RKO (cell line): ENCODE measurements at places on chromosomes 6 and 20.

GRCh38 chr20:42556575-42556974 lies 633.1 kb downstream of the PTPRT start:
- no peak for DNase-seq

DNA sequence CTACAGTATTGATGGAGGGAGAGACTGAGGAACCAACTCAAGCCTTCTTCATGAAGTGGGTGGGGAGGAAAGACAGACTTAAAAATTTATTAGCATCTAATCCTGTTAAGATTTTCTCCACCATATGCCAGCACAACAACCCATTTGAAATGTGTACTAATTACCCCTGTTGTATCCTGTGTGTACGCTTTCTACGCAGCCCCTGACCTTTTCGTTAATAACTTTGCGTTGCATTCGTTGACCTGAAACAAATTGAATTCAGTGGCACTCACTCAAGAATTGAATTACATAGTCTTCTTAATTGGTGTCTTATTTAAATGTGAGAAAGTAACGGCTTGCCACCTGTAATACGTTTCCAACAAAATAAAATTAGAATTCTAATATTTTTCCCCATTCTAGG lies 113.9 kb downstream of the LINC00237 start:
- DNase-seq = no peak

GRCh38 chr6:157980288-157981131 lies 1.2 kb upstream of the SYNJ2 start:
- DNase-seq = no peak

GRCh38 chr6:142294679-142295078 lies 7.1 kb upstream of the ADGRG6 start:
- DNase-seq = no peak

GRCh38 chr20:20732641-20733040 lies 20.2 kb upstream of the RALGAPA2 start:
- no peak for DNase-seq

DNA sequence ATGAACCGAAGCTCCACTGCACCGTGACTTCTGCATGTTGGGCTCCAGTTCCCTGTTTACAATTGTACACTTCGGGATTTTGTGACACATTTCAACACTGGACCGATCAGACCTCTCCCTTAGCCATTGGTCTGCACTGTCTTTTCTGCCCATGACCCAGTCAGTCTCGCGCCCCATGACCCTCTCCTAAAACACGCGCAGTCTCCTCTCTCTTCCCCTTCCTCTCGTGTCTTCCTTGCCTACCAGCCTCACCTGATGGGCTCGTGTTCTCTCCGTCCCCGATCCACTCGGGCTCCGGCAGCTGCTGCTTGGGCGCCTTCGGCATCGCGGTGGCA lies 535 bp upstream of the ABCF1 start:
- peak; percentile 47 for DNase-seq

DNA sequence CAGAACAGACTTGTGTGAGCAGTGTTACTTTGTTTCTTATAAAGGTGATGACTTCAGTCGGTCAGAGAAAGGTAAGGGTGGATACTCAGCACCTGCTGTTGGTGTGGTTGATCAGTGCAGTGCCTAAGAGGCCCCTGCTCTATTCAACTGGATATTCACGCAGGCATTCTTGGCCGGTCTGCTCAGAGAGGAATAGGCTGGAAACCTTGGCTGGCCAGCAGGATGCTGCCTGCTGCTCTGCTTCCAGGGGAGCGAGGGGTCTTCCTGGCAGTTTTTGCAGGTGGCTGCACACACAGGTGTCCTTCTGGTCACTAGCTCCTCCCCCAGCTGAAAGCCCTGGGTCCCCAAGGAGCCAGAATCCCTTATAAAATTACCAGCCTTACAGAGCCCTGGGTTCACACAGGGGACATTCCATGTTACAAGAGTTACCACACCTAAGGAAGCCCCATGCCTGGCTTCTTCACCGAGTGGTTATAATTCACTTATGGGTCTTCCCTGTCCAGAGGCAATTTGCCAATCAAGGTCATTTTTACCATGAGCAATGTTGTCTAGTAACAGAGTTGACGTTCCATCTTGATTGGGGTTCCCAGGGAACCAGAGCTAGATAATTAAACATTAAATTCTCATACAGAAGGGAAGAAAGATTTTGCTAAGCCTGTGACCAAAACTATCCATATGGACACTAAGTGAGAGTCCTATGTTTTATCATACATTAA lies 16.4 kb downstream of the SYNJ2 start:
- no peak for DNase-seq

DNA sequence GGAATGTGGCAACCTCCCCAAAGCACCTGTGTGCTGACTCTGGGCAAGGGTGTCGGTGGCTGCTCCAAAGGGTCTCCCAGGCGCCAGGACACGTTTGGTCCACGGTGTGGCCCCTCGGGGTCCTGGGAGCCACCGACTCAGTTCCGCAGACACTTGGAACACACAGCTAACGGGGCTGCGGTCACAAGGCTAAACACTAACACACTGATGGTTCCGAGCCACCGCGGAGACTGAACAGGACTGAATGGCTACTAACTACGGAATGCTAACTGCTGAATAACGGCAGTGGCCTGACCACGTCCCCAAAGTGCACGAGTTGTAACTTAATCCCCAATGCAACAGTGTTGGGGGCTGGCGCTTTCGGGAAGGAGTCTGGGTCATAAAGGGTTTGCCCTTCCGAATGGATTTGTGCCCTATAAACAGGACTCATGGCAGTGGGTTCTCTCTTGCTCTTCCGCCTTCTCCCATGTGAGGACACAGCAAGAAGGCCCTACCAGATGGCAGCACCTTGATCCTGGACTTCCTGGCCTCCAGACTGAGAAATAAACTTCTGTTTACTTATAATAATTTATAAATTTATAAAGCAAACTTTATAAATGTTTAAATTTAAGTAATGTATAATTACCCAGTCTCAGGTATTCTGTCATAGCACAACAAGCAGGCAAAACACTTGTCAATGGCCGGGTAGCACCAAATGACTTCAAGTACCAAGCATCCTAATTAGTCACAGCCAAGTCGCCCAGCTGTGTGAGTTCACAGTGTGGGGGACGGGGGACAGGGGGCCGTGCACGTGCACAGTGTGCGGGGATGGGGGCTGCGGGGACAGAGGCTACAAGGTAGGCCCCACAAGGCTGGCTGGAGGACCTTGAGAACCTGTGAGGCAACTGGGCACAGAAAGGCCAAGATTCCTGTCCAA lies 2.3 kb upstream of the EEF1A2 start:
- peak; percentile 48 for DNase-seq

- DNase-seq = no peak
Observed at GRCh38 chr6:117552618-117553017, 49.7 kb downstream of the GOPC start.

GRCh38 chr20:64237316-64237715 lies 18.2 kb upstream of the PCMTD2 start:
- DNase-seq = no peak

GRCh38 chr6:169791721-169792131 lies 40.3 kb downstream of the ERMARD start:
- DNase-seq = no peak

DNA sequence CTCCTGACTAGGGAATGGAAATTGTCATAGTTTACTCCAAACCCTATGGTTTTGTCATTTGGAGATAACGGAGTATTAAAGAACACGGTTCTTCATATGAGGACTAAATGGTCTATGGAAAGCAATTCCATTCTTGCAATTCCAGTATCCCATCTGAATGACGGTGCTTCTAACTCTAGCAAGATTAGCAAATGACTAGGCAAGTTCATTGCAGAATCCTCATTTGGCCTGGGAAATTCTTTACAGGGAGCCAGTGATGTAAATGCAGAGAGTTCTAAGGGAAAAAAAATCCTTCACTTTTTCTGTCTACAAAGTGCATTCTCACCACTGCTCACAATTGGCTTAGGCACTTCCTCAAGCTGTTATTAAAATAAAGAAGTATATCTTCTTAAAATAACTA lies 111.5 kb downstream of the MOXD1 start:
- no peak for DNase-seq

- DNase-seq = no peak
Observed at GRCh38 chr6:107154801-107155160, 39.5 kb upstream of the BEND3 start.

DNA sequence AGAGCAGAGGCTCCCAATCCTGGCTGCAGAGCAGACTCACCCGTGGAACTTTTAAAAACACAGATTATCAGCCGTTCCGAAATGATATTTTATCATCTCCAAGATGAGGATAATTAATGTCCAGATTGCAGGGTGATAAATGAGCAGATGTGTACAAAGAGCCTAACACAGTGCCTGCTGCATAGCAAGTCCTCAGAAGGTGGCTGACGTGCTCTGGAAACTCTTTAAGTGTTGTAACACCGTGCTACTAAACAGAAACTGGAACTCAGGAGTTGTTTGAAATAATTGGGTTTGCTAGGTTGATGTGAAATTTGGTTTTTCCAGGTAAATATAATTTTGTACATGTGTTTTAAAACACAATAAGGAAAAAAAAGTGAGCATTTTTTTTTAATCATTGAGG lies 118.0 kb downstream of the ARMC2 start:
- no peak for DNase-seq

DNA sequence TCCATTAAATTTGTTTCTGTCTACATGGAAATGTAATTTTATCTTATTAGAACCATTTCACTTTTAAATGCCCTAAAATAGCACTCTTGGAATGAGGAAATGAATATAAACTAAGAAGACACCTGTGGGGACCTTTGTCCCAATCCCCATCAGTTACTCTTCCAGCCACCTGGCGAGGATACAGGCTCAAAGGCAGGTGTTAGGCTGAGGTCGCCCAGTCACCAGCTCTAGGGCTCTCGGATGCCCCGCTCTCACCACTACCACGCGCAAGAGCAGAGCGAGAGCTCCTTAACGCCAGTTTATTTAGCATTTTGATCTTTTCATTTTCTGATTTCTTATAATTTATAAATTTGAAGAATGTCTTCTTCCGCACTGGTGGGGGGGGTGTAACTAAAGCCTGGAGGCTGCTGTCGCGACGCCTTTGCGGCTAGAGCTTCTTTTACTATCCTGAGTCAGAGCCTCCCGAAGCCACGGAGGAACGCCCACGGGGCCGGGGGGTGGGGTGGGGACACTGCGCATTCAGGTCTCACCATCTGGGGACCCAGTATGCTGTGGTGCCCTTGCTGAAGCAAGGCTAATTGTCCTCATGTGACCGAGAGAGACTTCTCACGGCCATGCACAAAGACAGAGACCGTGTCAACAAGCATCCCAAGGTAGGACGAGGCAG lies 38.7 kb upstream of the AFDN start:
- no peak for DNase-seq

DNA sequence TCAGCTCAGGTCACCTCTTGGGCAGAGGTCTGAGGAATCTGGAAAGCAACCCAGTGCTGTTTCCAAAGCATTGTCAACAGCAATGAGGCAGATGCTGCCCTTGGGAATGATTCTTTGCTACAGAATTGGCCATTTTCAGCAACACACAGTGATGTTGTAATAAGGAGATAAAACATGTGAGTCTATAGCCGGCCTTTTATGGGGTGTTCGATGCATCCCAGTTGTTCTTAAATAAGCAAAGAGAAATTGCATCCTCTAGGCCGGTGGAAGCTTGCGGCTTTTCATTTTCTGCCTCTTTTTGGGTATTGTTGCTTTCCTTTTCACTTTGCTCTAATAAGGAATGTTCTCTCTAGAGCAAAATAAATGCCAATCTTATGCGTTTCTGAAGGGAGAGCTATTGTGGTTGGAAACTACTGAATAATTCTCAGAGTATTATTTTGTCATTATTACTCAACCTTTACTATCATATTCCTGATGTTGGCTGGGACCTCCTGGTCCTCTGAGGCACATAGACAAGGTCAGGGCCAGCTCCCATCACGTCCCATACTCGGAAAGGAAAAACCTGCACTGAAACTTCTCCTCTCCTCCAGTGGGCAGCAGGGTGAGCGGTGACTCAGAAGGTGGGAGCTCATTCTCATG lies 214.2 kb downstream of the CDH26 start:
- no peak for DNase-seq

DNA sequence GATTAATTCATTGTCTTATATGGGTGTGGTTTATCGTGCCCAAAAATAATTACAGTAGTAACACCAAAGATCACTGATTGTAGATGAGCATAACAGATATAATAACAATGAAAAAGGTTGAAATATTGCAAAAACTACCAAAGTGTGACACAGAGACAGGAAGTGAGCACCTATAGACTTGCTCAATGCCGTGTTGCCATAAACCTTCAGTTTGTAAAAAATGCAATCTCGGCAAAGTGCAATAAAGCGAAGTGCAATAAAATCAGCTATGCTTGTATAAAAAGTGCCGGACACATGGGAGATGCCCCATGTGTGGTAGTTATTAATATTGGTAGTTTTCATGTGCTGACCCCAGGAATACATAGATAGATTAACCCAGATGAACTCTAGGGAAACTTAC lies 192.6 kb downstream of the NRN1 start:
- DNase-seq = no peak

DNA sequence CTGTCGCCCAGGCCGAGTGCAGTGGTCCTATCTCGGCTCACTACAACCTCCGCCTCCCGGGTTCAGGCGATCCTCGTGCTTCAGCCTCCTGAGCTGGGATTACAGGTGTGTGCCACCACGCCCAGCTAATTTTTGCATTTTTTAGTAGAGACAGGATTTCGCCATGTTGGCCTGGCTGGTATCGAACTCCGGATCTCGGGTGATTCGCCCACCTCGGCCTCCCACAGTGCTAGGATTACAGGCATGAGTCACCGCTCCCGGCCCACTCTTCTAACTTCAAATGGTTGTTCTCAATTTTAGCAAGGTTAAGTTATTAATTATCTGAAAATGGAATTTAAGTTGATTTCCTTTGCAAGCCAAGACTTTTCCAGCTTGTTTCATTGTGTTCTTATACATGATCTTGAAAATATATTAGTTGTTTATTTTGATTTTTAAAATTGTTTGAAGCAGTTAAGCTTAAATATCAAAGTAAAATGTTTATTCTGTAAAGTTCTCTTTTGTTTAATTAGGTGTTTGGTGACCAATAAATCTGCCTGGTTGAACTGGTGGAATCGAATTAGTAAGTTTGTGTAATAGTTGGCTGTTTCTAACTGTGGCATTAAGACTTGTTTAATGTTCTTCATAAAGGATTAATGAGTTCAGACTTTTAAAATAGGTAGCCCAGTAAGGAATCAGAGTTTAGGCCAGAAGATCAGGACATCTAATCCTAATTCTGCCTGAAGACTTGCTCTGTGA lies 2.3 kb downstream of the PM20D2 start:
- DNase-seq = peak; percentile 57

DNA sequence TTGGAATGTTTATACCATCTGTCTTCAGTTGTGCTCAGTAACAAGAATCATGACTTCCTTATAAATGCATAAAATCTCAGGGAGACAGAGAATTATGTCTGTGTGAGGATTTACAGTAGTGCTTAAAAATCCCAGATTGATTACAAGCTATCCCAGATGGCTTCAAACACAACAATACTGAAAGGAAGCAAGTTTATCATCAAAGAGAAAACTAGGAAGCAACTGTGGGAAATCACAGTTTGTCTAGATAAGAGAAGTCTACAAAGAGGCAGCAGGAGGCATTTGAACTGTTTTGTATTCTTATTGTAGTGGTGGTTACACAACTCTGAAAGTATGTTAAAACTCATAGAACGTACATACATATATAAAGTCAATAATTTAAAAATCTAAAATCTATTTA lies 104.4 kb upstream of the SALL4 start:
- DNase-seq = no peak

- no peak for DNase-seq
Observed at GRCh38 chr6:119077391-119077642, 1.1 kb downstream of the FAM184A start.

GRCh38 chr6:89562093-89562973 lies 76.2 kb downstream of the LYRM2 start:
- DNase-seq = no peak
